Activated CD4-positive, alpha-beta T cell treated with anti-CD3 and anti-CD28 coated beads, Interleukin-2, amount 10 ng/mL, durations not matched to agents 24 days and 14 days (primary cell): ENCODE measurements at places on chromosomes 12 and 14. TPM values are rescaled to one million over a fixed set of nuclear protein-coding genes. Genes with fewer than 3 reads are reported as not detected.

The DPPA3 gene
- not detected in 2 replicates for total RNA-seq

The PAPLN gene
- 0.54 and 0.83 TPM in 2 replicates for total RNA-seq

DNA sequence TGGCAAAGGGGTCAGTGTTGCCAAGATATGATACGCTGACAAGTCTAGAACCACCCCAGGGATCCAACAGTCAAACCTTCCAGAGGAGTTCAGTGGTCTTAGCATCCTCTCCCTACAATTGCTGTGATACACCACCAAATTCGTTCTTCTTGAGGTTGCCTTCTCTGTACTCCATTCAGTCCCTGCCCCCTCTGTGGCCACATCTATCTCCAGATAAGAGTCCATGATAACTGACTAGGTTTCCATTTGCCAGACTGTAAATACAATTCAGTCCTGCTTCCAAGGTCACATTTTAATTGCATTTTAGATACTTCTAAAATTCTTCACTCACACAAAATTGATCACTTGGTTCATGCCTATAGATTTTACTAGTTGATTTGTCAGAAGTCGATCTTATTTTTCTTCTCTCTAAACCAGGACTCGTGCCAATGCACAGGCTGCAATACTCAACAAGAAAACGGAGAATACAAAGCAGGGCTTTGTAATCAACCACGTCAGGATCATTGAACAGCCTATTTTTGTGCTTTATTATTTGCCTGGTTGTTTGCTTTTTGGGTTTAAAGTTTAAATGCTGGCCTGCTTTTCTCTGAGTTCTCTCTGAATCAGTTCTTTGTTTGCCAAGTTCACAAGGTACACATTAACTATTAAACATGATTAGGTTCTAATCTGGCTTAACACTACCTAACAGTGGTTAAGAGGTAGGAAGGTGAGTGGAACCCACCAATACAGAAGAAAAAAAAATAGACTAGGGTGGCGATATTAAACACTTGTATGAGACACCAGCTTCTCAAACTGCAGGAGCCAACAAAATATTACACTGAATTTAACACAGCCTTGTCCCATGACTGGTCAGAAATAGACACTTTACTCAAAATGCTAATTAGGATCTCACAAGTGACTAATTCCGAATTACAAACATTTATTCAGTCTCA, 5.3 kb upstream of the TSPAN8 start:
- DNase-seq = no peak

DNA sequence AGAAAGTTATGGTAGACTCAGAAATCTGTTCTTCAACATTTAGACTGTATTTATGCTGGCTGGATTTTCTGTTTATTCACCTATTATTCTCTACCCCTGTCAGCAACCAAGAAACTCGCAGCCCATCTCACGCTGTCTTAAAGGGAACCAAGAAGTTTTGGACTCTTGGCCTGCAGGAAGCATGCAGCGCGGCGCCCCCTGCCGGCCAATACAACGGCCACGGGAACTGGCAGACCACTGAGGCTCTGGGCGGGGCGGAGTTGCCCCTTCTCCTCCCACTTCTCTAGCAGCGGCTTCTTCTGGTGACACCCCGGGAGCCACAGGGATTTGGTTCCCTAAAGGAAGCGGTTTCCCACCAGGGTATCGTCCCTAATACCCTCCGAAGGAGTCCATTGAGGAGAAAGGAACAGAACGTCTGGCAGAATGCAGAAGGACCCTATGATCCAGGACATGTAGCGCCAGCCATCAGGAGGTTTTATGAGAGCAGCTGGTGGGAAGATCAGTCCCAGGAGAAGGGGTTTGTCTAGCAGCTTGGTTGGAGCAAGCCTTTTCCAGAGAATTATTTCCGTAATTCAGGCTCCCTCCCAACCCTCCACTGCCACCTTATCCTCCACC, 21.0 kb upstream of the RNASE2 start:
- DNase-seq = peak; percentile 70

- no peak for DNase-seq
These were observed 176.0 kb upstream of the DYRK2 start for GRCh38 chr12:67472539-67472938.

- DNase-seq = no peak
These were observed 330.2 kb downstream of the DPF3 start for GRCh38 chr14:72563676-72564075.
